ENCODE measurements at places on chromosomes 11 and 22.

GRCh38 chr11:45079943-45080719 lies 66.3 kb upstream of the PRDM11 start:
- DNase-seq, result peak; percentile 67

GRCh38 chr11:14001597-14001996 lies 39.1 kb downstream of the SPON1 start:
- DNase-seq, result no peak

DNA sequence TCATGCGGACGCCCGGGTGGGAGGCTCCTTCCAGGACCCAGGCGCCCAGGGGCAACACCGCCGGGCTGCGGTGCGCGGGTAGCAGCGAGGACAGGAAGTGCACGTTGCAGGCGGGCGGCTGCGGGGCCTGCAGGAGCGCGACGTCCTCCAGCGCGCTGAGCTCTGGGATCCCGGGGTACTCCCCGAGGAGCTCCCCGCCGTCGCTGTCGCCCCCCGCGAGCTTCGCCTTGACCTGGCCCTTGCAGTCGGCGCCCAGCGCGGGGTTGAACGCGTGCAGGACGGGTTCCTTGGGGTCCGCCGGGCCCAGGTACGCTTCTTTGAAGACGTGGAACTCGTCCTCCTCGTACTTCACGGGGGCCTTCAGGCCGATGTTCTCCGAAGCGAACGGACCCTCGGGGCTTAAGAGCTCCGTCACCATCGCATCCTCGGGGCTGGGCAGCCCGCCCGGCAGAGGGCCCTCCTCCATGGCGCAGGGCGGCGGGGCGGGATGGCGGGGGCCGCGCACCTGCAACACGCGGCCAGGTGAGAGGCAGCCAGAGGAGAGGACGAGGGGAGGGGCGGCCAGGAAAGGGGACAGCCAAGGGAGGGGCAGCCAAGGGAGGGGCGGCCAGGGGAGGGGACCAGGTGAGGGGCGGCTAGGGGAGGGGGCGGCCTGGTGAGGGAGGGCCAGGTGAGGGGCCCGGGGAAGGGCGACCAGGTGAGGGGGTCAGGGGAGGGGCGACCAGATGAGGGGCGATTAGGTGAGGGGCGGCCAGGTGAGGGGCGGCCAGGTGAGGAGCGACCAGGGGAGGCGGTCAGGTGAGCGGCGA lies 921 bp downstream of the TESMIN start:
- DNase-seq, result peak; percentile 22

- no peak for DNase-seq
These were observed 429.3 kb upstream of the FAT3 start for GRCh38 chr11:91795139-91795887.

- DNase-seq, result no peak
These were observed 3.5 kb downstream of the ZP1 start for GRCh38 chr11:60870733-60871377.

DNA sequence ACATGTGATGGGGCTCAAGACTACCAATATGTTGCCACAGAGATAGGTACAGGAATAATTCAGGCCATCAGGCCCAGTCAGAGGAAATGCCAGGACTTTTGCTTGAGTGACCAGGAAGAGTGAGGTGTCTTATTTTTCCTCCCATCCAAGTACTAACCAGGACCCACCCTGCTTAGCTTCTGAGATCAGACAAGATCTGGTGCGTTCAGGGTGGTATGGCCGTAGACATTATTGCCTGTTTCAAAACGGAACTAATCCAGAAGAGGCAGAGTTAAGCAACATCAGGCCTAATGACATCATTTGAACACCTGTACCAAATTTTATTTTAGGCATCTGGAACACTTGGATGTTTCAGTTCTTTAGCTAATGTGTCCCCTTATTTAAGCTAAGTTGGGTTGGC lies 205.5 kb upstream of the POU2AF2 start:
- DNase-seq, result no peak

DNA sequence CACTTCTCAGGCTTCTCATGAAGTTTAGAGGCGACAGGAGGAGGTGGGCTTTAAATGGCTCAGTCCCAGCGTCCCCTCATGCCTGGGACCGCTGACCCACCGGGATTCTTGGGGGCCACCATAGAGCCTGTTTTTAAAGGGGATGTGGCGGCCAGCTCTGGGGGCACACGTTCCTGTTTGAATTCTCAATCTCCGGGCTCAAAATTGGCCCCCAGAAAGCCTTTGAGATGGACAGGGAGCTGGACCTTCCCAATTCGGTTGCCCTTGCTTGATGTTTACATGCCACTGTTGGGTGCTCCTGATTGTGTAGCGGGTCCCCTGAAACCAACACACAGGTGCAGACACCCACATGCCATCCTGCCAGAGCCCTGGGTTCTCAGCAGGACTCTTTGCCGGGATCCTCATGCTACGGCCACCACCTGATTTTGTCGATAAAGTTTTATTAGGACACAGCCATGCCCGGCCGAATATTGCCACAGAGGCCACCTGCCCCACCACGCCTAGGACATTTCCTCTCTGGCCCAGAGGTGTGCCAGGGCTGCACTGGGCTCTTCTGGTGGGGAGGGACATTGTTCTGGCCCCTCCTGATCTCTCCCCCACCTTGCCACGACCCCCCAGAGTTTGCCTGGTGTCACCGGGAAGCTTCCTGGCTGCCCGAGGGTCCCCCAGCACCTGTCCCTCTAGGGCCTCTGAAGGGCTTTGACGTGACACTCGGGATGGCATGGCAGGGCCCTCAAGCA lies 71.6 kb downstream of the KCNQ1 start:
- no peak for DNase-seq

GRCh38 chr22:21030621-21031544 lies 1.5 kb downstream of the SLC7A4 start:
- DNase-seq, result no peak

GRCh38 chr22:22871536-22872278 lies 15.9 kb upstream of the IGLL5 start:
- no peak for DNase-seq

GRCh38 chr11:32080361-32080980 lies 10.4 kb upstream of the RCN1 start:
- no peak for DNase-seq

DNA sequence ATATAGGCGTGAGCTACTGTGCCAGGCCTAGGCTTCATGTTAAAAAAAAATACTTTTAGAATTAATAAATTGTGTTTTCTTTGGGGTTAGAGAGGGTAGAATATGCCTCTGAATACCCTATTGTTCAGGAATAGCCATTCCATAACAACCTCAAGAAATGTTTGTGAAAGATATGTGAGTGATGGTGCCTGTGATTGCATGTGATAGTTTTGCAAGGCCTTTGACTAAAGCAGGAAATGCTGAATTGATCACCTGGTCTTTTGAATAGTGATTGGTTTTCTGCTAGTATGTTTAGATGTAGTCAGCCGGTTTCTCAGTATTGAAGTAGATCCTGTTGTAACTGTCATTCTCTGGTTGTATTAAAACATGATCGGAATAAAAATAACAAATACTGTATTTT lies 73.4 kb downstream of the UVRAG start:
- DNase-seq, result no peak

DNA sequence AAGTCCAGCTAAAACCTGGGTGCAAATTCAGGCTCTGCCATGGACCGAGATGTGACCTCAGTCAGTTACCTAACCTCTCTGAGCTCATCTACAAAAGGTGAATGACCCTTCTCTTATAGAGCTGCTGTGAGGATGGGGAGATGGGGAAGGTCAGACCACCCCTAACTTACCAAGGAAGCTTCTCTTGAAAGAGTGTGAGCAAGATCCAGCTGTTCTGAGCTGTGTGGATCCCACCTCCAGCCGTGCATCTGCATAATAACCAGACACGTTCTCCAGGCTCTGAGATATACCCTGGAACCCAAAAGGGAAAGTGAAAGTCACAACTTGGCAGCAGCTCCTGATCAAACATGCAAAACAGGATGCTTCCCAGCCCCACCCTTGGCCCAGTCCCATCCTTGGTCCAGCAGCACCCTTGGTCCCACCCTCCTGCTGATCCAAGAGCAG lies at the start of gene APOL3:
Gene APOL3, minus strand, starts transcription at position 257 of the 444 bp plus-strand sequence. CDS start 11,700 bp downstream, outside the sequence.
- DNase-seq, result peak; percentile 72

- no peak for DNase-seq
These were observed 79.7 kb upstream of the KCNQ1OT1 start for GRCh38 chr11:2779499-2779980.

DNA sequence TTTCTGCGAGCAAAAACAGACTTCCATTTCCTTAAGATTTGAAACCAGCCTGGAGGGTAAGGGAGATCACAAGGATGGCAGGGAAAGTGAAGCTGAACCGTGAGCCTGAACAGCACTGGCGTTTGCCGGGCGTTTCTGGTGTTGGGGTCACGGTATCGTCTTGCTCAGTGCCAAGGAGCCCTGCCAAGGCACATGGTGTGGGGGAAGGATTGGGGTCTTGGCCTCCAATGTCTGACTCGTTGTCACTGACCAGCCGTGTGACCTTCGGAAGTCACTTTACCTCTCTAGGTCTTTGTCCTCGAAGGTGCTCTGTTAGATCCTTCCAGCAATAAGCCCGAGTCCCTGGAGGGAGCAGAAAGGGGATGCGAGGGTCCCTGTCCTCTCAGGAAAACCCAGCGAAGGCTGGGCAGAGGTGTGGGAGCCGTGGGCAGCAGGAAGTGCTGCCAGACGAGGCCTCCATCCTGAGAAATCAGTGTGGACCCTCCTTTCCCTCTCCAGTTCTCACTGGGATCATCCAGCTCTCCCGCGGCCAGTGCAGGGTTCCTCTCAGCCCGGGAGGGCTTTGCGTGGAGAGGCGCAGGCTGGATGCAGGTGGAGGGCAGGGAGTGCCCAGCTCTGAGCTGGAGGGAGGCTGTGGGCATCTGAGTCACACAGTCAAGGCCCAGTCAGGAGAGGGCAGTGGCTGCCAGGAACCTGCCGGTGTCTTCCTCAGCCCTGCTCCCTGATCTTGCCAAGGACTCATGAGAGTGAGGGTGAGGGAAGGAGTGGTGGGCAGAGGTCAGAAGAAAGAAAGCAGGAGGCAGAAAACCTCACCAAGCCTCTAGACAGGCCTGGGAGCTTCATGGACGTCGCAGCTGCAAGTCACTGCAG lies 18.9 kb downstream of the TOM1 start:
- no peak for DNase-seq

DNA sequence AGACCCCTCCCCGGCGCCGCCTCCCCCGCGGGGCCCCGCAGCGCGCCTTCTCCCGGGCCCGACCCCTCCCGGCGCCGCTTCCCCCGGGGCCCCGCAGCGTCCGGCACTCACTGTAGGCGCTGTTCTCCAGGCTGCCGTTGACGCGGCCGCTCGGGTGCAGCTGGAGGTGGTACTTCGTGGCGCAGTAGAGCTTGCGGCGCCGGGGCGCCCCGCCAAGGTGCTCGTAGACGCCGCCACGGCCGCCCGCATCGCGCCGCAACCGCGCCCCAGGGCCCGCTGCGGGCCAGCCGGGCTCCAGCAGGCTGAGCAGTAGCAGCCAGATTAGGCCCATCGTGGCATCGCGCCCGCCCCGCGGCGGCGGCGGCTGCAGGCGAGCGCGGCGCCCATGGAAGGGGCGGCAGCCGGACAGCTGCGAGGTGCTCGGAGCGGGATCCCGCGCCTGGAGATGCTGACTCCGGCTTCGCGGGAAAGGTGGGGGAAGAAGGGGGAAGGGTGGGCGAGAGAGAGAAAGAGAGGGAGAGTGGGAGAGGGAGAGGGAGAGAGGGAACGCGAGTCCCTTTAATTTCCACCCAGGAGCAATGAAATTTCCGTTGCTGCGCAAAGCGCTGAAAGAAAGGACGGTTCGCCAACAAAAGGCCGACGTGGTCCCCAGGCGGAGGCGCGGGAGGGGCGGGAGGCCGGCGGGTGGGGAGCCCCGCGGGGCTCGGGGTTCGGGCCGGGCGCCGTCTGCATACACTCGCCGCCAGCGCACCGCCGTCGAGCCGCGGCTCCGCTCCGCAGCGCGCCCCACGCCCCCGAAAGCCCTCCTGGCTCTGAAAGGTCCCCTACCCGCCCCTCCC lies at the start of gene FGF3:
Gene FGF3, minus strand, starts transcription at position 814 of the 839 bp plus-strand sequence. Its CDS starts 483 bp downstream, at position 331.
- no peak for DNase-seq

DNA sequence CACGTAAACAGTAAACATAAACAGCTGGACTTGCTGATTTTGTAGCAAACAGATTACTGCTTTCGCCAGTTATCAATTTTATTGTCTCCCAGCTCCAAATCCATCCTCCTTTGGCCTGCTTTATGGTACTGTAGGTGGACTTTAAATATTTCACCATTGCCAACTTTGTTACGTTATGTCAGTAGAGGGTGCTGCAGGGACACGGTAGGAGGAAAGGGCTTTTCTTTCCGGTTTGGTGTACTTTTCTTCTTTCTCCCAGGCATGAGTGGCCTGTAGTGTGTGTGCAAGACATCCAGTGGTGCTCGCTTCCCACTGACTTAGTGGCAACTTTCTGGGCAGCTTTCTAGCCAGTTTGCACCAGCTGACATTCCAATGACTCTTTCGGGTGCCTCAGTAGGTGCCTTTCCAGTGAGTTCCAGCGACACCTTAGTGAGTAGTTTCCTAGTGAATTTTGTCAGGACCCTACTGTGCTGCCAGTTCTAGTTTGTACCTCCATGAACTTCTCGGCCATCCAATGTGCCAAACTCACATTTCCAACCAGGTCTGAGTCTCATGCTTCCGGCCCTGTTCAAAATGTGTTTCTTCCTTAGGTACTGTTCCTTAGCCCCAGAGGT lies 267.6 kb upstream of the TENM4 start:
- no peak for DNase-seq

GRCh38 chr11:131365329-131365930 lies 5.0 kb upstream of the NTM start:
- DNase-seq, result no peak

DNA sequence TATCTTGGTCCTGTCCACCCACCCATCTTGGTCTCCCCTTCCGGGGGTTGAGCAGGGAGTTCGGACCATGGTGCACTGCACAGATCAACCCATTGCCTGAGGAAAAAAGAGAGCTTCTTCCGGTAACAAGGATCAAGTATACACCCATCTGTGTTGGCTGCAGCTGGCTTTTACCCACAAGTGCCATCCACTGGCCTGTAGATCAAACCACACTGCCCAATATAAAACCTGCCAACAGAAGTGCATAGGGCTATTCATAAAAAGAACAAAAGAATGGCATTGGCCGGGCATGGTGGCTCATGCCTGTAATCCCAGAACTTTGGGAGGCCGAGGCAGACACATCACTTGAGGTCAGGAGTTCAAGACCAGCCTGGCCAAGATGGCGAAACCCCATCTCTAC lies 94.5 kb downstream of the ZC3H12C start:
- DNase-seq, result no peak

DNA sequence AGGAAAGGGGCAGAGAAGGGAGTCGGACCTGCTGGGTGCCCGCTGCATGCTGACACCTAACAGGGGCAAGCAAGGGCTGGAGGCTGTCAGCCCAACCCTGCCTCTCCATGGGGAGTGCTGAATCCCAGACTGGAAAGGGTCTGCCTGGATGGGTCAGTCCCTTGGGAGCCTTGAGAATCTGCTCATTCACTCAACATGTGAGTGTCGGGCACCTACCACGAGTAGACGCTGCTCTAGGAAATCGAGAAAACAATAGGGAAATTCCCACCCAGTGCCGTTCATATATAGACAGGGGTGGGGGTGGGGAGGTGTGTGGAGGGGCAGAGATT lies 4.4 kb upstream of the CTSD start:
- no peak for DNase-seq

- DNase-seq, result no peak
These were observed 95.5 kb downstream of the SPATA19 start for GRCh38 chr11:133749841-133750240.
